NCI-H460 (cell line): ENCODE measurements at places on chromosomes 16 and 17. TPM values are rescaled to one million over a fixed set of nuclear protein-coding genes. Genes with fewer than 3 reads are reported as not detected.

The SLFN11 gene
- 25.7 and 28.5 TPM in 2 replicates for total RNA-seq

GRCh38 chr16:31072540-31073141 is 1.4 kb downstream of the ZNF668 start:
- peak; percentile 29 for DNase-seq

The ZP2 gene
- not detected in 2 replicates for total RNA-seq

- DNase-seq: no peak
These were observed 72.7 kb downstream of the N4BP1 start for GRCh38 chr16:48537275-48537674.

DNA sequence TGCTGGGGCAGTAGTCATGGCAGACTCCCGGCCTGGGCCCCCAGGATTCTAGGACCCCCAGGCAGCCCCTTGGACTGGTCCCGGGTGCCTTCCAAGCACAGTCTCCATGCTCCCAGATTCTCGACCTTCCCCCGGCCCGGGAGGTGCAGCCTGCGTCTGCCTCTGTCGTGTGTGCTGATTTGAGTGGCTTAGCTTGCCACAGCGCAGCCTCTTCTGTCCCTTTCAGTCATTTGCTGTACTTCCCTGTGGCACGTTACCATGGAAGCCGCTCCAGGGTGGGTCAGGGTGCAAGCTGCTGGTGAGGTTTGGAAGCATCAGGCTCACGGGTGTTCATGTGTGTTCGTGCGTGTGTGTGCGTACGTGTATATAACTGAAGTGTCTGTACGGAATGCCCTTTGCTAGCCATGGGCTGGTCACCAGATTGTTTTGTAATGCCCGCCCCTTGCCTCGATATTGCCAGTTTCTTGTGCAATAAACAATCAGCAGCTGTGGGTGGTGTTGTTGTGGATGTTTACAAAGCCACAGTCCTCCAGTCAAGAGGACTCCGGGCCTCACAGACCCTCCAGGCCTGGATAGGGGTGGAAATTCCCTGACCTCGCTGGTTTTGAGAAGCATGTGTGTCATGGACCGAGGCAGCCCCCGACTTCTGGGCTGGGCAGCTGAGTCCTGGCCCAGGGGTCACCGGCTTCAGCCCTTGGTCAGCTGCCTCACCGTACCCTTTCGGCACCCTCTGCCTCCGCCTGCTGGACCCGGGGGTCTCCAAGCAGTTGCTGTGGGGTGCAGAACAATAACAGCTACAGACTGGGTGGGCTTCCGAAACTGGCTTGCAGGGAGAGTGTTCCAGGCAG is 9.7 kb upstream of the CLEC18A start:
- DNase-seq: no peak

- no peak for DNase-seq
These were observed 19.0 kb downstream of the USP32 start for GRCh38 chr17:60372790-60373483.

The HOXB6 gene
- total RNA-seq: 11.6 and 13.7 TPM in 2 replicates

The ARHGAP23 gene
- 11.2 and 18.5 TPM in 2 replicates for total RNA-seq

DNA sequence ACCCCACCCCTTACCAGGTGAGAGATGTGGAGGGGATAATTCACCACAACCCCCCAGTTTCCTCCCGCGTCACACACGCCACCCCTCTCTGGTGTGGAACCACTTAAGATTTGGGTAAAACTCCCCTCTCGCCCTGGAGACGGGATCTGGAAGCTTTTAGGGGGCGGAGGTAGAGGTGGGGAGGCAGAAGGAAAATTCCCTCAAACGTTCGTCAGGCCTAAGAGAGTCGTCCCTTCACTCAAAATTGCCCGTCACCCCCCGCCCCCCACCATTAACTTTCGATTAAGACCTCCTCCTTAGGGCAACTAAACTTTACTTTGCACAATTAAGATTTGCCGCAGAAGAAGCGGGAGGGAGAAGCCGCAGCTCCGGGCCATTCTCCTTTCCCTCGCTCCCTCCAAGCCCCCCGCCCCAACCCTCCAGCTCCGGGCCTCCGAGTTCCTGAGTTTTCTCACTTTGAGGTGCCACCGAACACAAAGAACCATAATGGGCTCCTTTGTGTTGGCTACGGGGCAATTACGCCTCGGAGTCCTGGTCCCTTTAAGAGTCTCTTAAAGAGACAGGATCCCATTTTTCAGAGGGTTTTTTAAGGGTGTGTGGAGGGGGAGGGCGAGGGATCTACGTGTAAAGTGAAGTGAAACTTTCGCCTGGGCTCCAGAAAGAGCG is 985 bp upstream of the FZD2 start:
- no peak for DNase-seq

DNA sequence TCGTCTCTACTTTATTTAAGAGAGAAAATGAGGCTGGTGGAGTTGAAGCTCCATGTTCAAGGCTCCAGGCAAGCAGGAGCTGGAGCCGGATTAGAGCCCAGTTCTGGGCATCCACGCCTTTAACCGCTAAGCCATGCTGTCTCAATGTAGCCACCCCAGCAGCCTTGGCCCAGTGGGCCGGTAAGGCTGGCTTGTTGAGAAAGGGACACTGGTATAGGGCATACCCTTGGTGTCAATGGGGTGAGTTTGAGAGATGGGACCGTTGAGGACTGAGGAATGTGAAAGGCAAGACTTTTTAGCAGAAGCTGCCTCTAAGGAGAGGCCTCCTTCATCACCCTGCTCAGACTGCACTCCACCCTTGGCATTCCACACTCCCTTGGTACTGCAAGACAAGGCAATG is 147.4 kb downstream of the CYLD start:
- DNase-seq: no peak

The KRTAP4-9 gene
- not detected in 2 replicates for total RNA-seq

GRCh38 chr17:36617773-36618172 is 16.4 kb downstream of the MRM1 start:
- no peak for DNase-seq

- DNase-seq: no peak
These were observed 94.6 kb upstream of the GSE1 start for GRCh38 chr16:85518398-85519049.

The MRTFB gene
- total RNA-seq: 7.2 and 7.3 TPM in 2 replicates

DNA sequence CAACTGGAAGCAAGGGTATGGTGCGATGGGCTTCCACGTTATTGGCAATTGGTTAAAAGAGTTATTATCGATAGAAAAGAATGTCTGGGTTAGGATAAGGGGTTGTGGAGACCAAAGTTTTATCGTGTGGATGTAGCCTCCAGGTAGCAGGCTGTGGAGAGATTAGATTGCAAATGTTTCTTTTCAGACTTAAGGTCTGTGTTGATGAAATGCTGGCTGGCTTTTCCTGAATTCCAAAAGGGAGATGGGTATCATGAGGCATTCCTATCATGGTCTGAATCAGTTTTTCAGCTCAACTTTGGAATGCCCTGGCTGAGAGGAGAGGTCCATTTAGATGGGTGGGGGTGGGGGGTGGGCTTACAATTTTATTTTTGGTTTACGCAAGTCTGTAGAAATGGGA is 395.0 kb upstream of the RBFOX1 start:
- DNase-seq: no peak

The SYT17 gene
- 2.0 and 4.1 TPM in 2 replicates for total RNA-seq

- no peak for DNase-seq
These were observed 1.4 kb downstream of the CBFB start for GRCh38 chr16:67030221-67030962.

- peak; percentile 67 for DNase-seq
These were observed 1171.5 kb upstream of the GOT2 start for GRCh38 chr16:59905606-59906005.

DNA sequence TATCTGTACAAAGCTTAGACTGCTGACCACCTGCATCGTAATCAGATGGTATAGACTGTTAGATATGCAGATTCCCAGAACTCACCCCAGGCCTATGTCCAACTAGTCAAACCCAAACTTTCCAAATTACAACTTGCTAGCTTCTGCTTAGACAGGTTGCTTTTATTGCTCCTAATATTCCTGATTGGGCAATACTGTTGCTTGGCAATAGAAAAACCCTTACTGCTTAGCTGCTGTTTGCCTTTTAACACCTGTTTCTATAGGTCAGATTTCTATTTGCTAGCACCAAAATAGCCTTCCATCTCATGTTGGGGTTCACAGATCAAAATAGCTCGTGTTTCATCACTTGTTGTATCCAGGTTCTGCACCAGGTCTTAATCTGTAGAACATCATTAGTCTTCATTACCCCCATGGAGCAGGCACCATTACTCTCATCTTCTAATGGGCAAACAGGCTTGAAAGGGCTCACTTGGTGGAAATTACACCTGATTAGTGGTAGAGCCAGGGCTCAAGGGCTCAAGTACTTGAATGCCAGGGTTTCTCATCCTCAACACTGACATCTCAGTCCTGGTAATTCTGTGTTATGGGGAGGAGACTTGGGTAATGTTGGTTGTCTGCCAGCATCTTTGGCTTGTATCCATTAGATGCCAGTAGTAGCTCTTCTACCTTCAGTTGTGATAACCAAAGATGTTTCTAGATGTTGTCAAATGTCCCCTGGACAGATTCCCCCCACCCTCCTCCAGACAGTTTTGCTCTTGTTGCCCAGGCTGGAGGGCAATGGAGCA is 2.7 kb downstream of the ZP2 start:
- no peak for DNase-seq
